Sigmoid colon (tissue), 7 donors: ENCODE measurements at places on chromosomes 12 and 14.

DNA sequence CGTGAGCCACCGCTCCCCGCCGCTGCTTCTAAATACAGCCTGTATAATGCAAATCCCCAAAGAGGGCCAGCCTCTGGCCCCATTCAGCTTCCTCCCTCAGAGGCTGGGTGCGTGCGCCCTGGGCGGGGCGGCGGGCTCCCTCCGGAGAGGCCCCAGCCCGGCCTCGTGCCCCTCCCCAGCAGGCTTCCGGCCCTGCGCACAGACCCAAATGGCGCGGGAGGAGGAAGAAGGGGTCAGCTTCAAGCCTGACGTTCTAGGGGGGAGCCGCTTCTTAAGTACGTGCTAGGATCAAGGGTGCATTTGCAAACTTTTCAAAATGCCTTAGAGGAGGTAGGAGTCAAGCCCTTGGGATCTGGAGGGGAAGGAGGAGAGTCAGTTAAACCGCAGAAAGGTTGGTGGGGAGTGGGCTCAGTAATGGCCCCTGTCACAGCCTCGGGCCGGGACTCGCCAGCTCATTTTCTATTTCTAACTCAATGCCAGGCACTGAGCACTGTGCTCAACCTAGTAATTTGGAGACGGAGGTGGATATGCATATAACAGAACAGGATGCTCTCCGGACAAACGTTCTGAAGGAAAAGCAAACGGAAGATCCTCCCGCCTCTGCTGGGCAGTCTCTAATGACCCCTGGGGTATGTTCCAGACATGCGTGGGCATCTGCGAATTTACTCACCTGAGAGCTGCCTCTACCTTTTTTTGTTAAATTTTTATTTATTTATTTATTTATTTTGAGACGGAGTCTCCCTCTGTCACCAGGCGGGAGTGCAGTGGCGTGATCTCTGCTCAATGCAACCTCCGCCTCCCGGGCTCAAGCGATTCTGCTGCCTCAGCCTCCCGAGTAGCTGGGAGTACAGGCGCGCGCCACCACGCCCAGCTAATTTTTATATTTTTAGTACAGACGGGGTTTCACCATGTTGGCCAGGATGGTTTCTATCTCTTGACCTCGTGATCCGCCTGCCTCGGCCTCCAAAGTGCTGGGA is 32.3 kb downstream of the NINJ2 start:
- DNase-seq, result peak; percentile 76

DNA sequence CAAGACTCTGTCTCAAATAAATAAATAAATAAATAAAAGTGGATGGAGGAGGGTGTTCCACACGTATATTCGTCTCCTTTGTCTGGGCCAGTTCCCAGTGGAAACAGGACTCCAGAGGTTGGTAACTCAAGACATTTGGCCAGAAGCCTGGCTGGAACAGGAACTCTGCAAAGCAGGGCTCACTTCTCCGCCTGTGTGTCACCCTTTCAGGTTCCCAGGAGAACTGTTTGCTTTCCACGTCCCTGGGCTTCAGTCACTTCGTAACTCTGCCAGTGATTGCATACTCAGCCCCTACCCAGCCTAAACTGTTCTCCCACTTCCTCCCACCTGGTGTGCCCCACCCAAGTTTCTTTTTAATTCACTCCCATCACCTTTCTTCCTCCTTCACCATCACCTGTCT is 7.0 kb upstream of the UBE2N start:
- DNase-seq, result no peak

- no peak for DNase-seq
Observed at GRCh38 chr14:72643317-72643801, 250.5 kb downstream of the DPF3 start.

DNA sequence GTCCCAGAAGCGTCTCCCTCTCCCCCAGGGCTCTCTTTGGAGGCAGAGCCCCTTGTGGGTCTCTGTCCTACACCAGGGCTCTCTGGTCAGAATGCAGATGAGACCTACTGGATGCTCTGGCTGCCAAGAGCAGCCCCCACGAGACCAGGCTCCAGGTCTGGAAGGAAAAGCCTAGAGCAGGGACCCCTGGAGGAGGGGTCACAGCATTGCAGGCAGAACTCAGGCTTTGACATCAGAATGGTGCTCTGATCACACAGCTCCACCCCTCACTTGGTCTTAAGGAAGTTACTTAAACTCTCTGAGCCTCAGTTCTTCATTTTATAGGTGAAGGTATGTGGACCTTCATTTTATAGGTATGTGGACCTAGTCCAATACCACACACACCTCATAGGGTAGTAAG is 83.1 kb downstream of the ARL6IP4 start:
- DNase-seq, result no peak

- no peak for DNase-seq
Observed at GRCh38 chr14:95557832-95558231, 23.0 kb downstream of the GLRX5 start.

DNA sequence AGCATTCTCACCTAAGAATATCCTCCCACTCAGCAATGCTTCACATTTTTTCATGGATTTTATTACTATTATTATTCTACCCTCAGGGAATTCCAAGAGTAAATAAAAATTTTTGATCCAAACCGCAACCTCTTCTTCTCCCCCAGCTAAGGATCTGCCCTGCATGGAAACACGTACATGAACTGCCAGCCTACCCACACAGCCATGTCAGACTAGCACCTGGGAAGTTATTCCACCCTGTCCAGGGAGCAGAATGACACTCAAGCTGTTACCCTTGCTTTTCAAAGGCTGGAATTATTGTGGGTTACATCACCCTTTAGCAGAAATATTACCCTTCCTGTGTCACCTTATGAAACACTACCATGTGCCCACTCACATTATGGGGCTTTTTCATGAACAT is 227.3 kb upstream of the USP15 start:
- no peak for DNase-seq

- DNase-seq, result no peak
Observed at GRCh38 chr12:122966743-122967550, 684 bp upstream of the ABCB9 start.

GRCh38 chr12:88381466-88381865 is 198.8 kb downstream of the KITLG start:
- no peak for DNase-seq

- DNase-seq, result no peak
Observed at GRCh38 chr14:51859131-51859530, 1.3 kb upstream of the GNG2 start.

- peak; percentile 95 for DNase-seq
Observed at GRCh38 chr12:53452159-53453077, 516 bp downstream of the PCBP2 start.

GRCh38 chr14:84482256-84483071 is 1047.5 kb upstream of the FLRT2 start:
- DNase-seq, result no peak

GRCh38 chr12:38761636-38762342 is 143.6 kb downstream of the CPNE8 start:
- no peak for DNase-seq

GRCh38 chr14:100629696-100630095 is 42.5 kb upstream of the BEGAIN start:
- DNase-seq, result no peak

DNA sequence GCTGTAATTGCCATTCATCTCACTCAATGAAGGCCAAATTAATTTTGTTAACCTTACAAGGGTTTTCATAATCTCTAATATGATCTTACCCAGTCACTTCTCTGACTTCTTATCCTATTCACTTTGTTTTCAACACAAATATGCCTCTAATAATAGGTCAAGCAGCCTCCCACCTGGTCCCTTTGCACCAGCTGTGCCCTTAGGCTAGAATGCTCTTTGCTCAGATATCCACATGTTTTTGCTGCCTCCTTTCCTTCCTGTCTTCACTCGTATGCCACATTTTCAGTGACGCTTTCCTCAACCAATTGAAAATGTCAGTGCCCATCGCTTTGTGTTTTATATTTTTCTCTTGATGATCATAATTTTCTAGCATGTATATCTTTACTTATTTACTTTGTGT is 106.4 kb upstream of the SYT10 start:
- no peak for DNase-seq
